ENCODE measurements at places on chromosomes 2 and 18.

DNA sequence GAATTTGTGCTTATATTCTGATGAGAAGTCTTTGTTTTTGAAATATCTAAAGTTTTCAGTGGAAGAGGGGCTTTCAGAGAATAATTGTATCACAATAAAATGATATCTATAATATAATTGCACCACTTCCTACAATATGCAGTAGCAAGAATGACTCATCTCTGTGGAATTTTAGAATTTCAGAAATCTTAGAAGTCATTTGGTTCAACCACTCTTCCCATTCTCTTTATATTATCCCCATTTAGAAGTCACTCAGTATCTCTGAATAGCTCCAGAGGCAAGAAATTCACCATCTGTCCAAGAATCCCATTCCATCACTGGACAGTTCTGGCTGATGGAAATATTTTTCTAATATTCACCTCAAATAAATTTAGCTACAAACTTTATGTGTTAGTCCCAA, 59.3 kb upstream of the CCDC68 start:
- ATAC-seq, result no peak

- ATAC-seq, result no peak
Observed at GRCh38 chr2:121965661-121966060, 210.2 kb downstream of the TSN start.

DNA sequence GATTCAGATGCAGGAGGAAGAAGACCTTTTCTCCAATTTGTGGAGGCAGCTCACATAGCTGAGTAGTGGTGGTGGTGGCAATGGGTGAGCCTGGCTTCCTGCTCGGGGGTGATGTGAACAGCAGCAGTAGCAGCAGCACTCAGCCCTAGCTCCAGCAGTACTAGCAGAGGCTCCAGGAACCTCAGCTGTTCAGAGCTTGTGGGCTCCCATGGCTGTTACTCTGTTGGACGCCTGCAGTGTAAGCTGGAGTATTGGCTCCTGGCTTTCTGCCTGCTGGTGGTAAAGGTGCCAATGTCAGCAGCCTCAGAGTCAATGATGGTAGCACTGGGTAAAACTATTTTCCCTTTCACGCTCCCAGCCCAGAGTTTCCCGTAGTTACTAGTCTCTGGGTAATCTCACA, 3.1 kb upstream of the SEH1L start:
- ATAC-seq, result no peak

- ATAC-seq, result no peak
Observed at GRCh38 chr2:219056896-219057708, 3.6 kb downstream of the IHH start.

GRCh38 chr18:77023102-77023782, 109.3 kb downstream of the MBP start:
- no peak for ATAC-seq

Data from stimulated activated memory B cell treated with anti-CD40 and anti-IgM and Interleukin-4, amounts not matched to agents 10 μg/mL and 1 μg/mL and 100 μg/mL, for 72 hours (primary cell).